Activated CD4-positive, alpha-beta T cell treated with anti-CD3 and anti-CD28 coated beads, Interleukin-2, amount 50 U/mL, for 1 hour (primary cell): ENCODE measurements at places on chromosomes 3 and 15.

DNA sequence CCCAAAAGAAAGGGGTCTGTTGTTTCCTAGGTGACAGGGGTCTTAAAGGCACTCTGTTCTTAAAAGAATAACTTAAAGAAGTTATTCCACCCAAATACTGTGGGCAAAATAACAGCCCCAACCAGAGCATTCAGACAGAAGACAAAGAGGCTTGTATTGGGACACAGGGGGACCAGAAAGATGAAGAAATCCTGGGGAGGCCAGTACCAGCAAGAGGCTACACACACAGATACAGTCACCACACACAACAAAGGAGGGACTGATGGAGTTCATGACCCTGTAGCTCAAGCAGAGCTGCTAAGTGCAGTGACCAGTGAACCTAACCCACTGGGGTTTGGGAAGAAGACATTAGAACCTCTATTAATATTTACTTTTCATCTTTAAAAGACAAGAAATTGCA, 59.0 kb downstream of the MTHFS start:
- DNase-seq: no peak

- no peak for DNase-seq
Observed at GRCh38 chr3:127964816-127965215, 49.8 kb downstream of the KBTBD12 start.

- peak; percentile 1 for DNase-seq
Observed at GRCh38 chr3:354432-354831, 157.9 kb downstream of the CHL1 start.

DNA sequence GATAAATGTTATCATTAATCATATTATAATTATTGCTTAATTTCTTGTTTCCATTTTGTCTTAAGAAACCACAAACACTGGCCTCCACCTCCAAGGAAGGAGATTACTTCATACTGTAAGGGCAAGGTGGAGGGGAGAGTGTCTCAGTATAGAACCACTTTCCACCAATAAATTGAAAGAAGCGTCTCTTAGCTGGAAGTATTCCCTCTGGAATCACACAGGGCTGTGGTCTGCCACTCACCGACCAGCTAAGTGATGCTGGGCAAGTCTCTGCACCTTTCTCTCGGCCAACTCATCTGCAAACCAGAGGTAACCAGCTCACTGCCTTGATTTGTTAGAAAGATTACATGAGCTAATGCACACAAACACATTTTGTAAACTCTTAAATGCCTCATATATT, 63.1 kb downstream of the EIF4E3 start:
- DNase-seq: no peak

DNA sequence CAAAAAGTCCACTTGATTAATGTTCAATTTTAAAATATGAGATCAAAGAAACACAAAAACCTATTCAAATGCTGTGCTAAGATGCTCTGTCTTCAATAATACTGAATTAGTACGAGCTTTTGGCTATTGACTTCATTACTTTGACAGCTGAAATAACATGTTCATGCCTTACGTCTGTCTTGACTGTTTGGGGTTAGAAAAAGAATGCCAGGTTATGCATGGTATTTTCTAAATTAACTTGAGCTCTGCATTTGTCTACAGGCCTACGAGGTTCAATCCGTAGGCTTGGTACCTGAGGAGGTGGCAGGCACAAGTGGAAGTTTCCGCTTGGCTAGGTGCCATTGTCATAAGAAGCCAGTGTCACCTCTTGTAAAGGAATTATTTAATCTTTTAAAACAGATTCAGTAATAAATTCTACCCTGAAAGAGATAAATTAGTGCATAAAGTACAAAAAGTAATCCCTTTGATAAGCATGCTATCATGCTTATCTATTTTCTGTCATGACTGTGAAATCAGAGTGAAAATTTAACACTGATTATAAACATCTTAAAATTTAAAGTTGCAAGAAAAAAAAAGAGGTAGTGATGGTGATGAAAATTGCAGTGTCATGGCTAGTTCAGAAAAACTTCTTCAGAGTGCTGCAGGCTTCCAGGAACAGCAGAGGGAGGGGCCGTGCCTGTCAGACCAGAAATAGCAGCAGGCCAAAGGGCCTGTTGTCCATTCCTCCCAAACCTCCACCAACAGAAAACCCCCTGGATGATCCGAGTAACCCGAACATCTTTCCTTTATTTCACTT, 115.7 kb downstream of the ARRDC4 start:
- no peak for DNase-seq

- DNase-seq: no peak
Observed at GRCh38 chr3:194617827-194618226, 15.4 kb downstream of the TMEM44 start.

DNA sequence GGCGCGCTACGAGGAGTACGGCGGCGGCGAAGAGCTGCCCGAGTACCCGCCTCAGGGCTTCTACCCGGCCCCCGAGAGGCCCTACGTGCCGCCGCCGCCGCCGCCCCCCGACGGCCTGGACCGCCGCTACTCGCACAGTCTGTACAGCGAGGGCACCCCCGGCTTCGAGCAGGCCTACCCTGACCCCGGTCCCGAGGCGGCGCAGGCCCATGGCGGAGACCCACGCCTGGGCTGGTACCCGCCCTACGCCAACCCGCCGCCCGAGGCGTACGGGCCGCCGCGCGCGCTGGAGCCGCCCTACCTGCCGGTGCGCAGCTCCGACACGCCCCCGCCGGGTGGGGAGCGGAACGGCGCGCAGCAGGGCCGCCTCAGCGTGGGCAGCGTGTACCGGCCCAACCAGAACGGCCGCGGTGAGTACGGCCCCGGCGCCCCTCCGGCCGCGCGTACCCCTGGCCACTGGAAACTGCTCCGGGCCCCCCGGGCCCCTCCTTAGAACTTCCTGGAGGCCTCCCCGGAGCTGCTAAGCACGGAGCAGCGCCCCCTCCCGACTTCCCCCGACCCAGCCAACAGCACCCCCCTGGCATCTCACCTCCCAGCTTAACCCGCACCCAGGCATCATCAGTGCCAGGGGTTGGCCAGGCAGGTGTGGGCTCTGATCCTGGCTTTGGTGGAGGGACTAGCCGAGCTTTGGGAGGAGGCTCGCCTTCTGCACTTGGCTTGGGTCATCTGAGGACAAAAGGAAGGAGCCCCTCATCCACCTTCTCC, 1.4 kb downstream of the LOXL1 start:
- DNase-seq: peak; percentile 77

DNA sequence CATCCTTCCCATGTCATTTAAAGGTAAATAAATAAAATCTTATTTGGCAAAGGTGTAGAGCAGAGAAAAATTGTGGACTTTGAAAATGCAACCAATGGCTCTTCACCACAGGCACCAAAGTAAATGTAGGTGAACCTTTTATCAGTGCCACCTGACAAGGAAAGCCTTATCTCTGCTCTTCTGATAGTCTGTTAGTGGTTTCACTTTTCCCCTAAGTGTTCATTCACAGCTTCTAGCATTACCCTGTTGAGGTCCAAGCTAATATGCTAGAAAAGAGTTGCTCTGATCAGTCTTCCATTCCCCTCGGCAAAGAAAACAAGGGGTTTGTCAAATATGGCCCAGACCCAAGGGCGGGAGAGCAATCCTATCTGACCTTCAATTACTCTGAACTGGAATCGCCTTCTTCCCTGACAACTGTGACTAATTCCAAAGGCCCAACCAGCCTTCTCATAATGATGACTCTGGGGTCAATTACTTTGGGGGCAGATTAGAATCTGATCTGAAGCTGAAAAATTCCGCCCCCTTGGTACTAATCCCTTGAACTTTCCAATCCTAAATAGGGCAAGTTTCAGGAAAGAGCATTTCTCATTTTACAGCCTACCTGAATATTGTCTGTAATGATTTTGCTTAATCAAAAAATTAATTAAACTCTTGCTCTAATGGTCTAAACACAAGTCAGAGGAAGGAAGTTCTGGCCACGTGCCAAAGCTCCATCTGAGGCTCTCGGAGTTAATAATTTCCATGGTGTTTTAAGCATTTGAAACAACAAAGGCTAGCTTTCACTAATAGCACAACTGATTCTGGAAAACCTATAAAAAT, 52.4 kb downstream of the SETMAR start:
- no peak for DNase-seq

- DNase-seq: no peak
Observed at GRCh38 chr3:195259154-195259474, 11.8 kb downstream of the XXYLT1 start.

GRCh38 chr3:37718632-37719031, 143.0 kb upstream of the CTDSPL start:
- no peak for DNase-seq

DNA sequence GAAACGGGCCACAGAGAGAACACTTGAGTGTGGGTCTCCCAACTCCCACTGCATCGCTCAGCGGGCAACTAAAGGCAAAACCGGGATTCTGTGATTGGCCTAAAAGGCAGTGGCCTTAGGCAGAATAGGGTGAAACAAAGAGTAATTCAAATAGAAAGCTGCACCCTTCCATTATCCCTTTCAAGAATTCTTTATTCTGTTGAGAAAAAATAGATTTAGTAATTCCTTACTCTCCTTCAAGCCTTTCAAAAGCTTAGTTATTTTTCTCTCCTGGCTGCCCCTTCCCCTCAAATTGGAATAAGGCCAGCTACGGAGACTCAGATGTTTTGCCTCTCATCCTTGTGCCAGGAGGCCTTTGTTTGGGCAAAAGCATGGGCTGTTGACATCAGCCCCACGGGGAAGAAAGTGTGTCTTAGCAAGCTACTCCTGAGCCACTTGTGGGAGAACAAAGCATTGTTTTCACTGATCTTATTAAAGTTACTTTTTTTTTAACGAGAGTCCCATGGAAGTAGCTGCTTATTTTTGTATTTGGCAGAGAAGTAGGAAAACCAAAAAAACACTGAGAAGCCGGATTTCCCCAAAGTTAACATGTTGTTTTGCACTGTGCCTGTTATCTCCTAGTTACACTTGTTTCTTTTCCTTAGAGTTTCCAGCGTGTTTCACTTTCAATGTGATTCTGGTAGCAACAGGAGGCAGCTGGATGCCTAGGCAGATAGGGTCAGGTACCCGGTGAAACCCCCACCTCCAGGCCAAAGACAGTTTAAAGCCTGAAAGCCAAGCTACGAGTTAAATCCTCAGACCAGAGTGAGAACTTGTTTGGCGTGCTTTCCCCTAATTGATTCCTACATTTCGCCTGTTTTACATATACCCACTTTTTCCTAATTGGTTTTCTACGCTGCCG, 2.2 kb downstream of the ST6GAL1 start:
- no peak for DNase-seq

GRCh38 chr3:107604057-107604822, 81.5 kb downstream of the BBX start:
- no peak for DNase-seq

DNA sequence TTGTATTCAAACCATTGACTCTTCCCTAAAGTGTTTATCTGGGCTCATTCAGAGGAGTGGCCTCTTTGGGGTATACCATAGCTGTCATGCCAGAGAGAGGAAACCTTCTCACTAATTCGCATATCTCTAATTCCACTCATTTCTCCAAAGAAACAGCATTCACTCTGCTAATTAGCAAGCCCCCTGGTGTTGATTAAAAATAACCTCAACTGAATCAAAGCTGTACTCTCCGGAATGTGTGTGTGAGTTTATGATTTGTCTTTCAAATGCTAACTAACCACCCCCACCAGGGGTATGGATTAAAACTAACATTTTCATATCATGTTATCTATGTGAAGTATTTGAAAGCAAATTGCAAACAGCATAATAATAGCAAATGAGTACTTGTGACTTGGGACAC, 45.5 kb downstream of the PAQR5 start:
- DNase-seq: no peak
